Eye (tissue), 1 donor: ENCODE measurements at places on chromosomes 11 and 22.

GRCh38 chr11:42315267-42315666, 855.8 kb upstream of the LRRC4C start:
- DNase-seq, result no peak

DNA sequence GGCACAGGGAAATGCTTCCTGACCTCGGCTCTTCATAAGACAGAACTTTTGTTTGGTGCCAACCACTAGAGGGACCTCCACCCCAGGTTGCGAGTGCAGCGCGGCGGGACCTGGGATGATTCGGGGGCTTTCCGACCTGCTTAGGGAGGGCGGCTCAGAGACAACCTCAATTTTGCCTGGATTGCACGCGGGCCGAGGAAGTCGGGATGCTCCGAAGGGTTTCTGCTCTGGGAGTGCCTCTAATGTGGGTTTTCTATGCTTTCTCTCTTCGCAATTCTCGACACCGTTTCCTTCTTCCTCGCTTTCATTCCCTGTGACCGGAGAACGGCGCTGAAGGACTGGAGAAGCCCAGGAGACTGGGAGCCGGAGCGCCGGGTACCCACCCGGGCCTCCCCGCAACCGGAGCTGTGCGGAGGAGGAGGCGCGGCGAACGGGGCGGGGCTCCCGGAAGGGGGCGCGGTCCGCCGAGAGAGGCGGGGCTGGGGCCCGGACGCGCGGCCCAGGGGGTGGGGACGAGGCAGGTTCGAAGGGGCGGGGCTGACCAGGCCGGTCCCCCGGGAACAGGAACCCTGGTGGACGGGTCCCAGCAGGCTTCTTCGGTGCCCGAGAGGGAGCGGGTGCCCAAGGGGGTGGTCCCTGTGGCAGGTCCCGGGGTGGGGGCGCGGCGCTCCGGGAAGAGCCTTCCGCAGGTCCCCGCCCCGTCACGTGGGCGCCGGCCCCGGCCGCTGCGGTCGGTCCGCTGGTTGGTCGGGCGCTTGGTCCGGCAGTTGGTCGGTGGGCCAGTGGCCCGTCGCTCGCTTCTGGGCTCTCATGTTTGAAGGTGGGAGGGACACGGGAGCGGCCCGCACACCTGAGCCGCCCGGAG, at the start of gene PPFIBP2:
Gene PPFIBP2 (plus strand): TSS at position 766 of the 865 bp plus-strand sequence. CDS start 35,477 bp downstream, outside the sequence.
- peak; percentile 92 for DNase-seq

DNA sequence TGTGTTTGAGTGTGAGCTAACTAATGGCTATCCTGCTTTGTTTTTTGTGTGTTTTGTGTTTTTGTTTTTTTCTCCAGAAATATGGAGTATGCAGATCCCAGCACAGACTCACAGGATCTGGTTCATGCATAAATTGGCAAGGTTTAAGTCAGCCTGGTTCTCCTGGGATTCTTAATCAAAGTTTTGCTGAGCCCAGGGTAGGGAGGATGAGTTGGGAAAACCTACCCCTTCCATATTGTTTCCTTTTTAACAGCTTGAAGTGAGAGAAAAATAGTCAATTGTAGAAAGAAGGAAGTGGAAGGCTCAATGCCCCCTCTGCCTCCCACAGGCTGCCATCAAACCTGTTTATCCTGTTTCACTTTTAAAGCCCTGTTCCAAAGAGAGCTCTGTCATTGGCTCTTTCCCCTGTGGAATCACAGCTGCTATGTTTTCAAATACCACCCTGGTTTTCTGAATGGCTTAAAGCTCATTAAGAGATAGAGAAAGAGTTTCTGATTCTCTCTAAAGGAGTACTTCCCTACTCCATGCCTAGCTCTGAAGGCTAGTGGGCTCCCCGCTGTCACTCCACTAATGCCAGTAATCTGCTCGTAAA, 23.4 kb upstream of the CADM1 start:
- peak; percentile 20 for DNase-seq

GRCh38 chr11:33268945-33269540, 11.9 kb downstream of the HIPK3 start:
- no peak for DNase-seq

DNA sequence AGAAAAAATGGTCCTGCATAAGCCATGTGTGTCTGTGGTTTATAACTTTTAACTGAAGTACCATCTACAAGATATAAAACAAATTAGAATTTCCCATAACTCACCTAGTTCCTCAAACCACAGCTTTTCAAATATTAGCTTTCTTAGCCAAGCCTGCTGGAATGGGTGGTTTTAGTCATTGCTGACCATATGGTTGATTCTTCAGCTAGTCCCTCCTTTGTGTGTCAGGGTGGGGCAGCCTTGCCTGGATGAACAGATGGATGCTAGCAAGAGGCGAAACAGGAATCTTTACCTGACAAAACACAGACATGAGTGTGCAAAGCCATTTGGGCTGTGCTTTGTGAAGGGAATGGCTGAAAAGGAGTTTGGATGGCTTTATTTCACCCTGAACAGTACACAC, 6.9 kb upstream of the B3GNT6 start:
- DNase-seq, result no peak

DNA sequence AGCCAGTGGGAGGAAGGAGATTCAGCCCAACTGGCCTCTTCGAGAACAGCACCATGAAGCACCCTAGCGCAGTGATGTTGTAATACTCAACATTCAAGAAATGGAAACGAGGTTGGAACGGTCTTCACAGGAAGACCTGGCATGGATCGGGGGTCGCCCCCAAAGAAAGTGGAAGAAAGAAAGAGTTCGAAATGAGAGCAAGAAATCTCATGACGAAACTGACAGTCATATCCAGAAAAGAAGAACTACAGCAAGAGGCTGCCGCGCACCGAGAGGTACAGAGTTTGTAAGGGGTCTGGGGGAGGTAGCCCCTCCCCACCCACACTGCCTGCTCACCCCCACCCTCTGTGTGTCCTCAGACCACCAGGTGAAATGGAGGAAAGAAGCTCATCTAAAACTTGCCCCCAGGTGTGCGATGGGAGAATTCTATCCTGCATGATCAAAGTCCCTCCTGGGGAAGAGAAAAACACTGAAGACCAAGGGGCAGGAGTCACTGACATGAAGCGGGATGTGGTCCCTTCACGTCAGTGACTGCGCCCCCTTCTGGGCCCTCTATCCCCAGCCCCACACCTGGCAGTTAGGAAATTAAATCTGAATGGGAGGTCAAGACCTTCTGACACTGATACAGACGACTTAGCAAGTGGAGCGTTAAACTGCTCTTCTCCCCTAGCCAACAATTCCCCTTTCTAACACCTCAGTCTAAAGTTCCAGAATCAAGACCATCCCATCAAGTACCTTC, 52.9 kb upstream of the SPATA19 start:
- no peak for DNase-seq

DNA sequence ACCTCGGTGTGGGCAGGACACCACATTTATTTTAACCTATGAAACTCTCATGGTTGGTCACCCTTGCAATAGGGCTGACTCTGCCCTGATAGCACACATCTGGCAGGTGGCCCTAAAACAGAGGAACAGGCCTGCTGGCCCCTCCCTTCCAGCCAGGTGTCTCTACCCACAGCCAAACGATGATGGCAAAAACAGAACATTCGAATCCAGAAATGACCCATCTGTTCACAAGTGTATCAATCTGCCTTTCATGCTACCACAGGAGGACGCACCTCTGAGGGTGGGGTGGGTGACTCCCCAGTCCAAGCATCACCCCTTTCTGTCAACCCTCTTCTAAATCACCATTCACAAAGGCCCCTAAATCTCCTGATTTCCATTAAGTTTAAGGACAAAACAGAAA, 118.1 kb downstream of the ETS1 start:
- DNase-seq, result no peak

- no peak for DNase-seq
Measured at GRCh38 chr22:42083119-42083518, 3.6 kb downstream of the SMDT1 start.

DNA sequence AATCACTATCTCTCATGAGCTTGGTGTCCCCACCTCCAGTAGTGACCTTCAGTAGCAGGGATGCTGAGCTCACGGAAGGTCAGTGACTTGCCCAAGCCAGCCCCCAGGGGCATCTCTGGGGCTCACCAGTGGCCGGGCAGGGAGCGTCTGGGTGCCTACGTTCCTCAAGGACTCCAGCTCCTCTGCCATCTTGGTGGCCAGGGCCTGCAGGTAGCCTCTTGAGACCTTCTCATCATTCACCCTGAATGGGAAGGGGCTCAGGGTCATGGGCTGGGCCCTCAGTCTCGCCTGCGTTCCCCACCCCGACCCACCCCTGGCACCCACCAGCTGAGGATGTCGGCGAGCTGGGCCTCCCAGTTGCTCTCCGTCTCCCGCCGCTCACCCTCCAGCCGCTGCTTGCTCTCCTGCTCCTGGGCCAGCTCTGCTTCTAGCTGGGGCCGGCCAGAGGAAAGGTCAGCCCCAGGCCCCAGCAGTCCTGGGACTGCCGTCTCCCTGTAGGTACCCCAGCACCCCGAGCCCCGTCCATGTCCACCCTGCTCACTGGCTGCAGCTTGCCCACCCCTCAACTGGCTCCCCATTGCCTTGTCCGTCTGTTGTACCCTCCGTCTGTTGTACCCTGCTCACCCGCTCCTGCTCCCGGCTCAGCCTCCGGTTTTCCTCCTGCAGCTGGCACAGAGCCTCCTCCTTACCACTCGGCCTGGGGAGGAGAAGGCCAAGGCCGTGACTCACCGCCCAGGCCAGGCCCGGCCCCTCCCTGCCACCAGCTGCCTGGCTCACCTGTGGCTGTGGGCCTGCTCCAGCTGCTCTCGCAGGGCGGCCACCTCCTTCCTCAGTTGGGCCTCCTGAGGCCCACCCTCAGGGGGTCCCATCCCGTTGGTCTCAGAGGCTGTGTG, 9.5 kb downstream of the CDC42BPG start:
- DNase-seq, result no peak

DNA sequence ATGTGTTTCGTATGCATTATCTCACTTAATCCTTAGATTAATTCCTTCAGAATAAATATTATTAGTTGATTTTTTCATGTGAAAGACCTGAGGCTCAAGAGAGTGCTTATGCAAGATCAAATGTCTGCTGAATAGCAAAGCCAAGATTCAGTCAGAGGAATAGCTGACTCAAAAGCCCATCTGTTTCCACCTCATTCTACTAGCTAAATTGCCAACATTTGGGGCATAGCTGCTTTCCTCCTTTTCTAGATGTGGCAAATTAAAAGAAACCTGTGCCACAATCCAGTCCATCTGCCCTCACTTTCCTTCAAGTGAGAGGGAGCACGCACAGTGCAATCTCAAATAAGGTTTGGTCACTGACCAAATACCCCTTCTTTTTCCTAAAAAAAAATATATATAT, 121.1 kb downstream of the PAX6 start:
- no peak for DNase-seq

- peak; percentile 92 for DNase-seq
Measured at GRCh38 chr11:78715639-78716311, 141.1 kb upstream of the NARS2 start.

- no peak for DNase-seq
Measured at GRCh38 chr22:47154621-47155081, 392.2 kb downstream of the TBC1D22A start.

GRCh38 chr11:57459164-57460021, 935 bp upstream of the RTN4RL2 start:
- DNase-seq, result no peak

DNA sequence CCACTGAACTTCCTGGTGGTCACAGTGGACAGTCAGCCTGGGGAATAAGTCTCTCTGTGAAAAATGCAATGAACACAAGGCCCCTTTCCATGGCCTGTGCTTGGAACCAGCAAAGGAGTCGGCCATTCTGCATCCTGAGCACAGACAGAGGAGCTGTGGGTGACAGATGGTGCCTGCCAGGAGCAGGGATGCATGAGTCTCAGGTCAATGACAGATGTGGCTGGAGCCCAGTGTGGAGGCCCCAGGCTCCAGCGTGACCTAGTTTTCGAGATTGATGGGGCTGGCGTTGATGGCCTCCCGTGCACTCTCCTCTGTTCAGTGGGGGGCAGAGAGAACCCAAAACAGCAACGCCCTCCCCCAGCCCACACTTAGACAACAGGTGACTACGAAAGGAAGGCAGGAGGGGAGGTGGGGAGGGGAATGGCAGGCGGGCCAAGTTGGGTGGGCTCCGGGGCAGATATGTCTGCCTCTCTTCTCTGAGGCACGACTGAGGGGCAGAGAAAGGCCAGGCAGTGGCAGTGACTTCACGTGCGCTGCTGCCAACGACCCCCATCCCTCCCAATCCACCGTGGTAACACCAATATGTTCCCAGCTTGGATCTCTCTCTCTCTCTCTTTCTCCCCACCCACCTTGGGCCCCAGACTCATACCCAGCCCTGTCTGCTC, 34.4 kb upstream of the CD5 start:
- peak; percentile 82 for DNase-seq

DNA sequence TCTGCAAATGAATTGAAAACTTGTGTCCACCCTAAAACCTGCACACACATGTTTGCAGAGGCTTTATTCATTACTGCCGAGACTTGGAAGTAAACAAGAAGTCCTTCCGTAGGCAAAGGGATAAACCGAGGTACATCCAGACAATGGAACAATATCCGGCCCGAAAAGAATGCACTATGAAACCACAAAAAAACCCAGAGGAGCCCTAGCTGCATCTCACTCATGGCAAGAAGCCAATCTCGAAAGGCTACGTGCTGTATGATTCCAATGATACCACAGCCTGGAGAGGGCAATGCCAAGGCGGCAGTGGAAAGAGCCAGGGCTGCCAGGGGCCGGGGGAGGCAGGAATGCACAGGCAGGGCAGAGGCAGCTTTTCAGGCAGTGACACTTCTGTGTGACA, 3.2 kb upstream of the MRPL23 start:
- peak; percentile 16 for DNase-seq

- peak; percentile 11 for DNase-seq
Measured at GRCh38 chr11:88704485-88704884, 361.3 kb downstream of the GRM5 start.

DNA sequence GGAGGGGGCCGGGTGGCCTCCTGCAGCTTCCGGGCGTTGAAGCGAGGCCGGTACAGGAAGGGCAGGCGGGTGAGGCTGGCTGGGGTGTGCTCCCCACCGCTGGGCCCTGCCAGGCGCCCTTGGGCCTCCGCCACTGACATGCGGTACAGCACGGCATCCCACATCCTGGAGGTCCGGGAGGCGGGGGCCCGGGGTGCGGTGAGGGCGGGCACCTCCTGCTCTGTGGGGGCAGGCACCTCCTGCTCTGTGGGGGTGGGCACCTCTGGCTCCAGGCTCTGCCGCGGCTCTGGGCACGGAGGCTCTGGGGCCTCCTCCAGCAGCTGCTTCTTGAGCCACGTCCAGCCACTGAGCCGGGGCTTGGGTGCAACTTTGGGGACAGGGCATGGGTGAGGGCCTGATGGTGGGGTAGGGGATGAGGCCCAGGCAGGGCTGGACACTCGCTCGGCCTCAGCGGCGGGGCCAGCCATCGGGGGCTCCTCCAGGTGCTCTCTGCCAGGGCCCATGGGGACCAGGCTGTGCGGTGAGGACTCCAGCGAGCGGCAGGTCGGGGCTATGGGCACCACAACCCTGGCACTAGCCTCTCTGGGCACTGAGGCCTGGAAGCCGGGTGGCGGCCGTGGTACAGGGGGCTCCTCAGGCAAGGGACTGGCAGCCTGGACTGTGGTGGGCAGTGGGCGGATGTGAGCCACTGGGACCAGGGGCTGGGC, 2.3 kb downstream of the PRR33 start:
- no peak for DNase-seq

DNA sequence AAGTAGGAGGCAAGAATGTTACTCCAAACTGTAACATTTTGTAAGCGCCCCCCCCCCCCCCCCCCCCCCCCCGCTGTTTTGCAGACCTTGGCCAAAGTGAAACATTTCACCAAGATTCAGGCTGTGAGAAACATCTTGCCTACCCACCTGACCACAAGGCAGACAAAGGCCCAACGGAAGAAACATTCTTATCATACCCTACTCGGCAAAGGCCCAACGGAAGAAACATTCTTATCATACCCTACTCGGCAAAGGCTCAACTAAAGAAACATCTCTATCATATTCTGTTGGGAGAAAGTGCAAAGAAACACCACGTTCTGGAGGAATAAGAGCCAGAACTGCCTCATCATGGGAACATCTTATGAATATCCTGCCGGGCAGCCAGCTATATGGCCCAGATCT, 117.1 kb downstream of the JRKL start:
- no peak for DNase-seq
